ENCODE measurements at places on chromosomes 11 and 22.

DNA sequence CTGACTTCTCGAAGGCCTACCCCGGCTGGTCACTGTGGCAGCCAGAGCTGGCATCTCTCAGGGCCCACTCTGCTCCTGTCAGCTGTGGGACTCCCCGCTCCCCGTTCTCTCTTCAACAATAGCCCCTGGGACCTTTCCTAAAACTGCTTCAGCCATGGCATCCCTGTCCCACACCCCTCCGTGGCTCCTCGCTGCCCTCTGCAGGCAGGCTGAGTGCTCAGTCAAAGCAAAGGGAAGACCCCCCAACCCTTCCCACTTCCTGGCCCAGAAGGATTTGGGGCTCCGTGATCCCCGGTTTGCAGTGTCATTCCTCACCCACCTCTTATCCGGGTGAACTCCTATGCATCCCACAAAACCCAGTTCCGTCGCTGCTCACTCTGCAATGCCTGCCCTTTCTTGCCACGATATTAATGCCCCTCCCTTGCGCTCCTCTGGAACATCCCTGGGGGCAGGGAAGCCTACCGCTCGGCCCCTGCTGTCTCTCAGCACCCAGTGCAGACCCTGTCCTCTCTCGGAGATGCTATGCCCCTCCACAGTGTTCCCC is 1.6 kb upstream of the TH start:
- peak; percentile 21 for DNase-seq

DNA sequence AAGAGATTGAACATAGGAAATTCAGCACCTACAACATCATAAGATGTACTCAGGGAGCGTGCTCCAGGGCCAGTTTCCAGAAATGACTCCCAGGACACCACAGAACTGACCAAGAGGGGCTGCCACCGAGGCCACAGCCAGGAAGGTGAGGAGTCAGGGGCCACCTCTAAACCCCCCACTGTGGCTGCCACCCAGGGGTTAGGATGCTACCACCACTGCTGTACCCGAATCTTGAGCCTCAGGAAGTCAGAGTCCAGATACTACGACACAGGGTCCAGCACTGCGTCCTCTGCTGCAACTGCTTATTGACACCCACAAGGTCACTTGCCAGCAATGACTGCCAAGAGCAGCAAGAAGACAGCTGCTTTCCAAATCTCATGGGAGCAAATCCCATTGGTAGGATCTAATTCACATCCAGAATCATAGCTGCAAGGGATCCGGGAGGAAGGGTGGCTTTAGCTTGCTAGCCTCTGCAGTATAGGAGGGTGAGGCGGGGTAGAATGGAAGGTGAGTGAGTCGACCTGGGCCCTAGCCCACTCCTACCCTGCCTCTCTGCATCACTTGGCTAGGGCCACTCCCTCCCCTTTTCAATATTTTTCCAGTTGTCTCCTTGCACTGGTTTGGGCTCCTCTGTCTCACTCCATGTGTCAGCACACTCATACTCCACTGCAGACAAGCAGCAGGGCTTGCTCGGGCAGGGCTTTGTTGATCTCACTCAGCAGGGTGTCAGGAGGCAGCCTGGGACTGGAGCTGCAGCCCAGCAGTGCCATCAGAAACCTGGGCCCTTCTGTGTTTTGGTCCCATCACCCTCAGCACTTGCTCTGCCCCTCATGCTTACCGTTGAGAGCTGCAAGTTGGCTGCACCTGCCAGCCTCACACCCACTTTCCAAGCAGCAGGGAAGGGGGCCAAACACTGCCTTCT is 18.1 kb upstream of the CYTH4 start:
- no peak for DNase-seq

DNA sequence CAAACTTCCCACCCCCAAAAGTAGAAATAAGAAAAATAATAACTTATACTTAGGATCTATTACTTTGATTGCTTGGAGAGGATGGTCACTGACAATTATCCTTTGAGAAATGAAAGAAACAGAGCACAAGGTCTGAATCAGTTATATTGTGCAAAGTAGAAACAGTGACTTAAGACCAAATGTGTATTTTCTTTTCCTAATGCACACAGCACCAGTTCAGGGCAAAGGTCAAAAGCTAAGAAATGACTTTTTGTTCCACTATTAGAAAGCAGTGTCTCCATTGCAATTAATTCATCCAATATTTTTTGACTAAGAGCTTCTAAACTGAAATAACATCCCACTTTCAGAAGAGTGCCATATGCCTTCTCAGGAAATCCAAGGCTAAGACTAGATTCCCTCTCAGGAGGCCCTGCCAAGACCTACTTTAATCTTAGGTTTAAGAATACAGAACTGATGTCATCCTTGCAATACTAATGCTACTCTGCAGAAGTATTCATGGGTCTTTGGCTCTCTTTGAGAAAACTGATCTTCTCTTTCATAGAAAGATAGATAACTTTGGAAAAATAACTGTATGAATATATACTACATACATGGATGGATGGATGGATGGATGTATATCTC is 147.0 kb downstream of the APOL5 start:
- DNase-seq, result no peak

- no peak for DNase-seq
Measured at GRCh38 chr11:121412000-121412587, 40.0 kb upstream of the SORL1 start.

GRCh38 chr22:30253205-30253852 is 6.8 kb upstream of the LIF start:
- no peak for DNase-seq
